ENCODE measurements at places on chromosomes 2 and 18.

- DNase-seq, result no peak
Measured at GRCh38 chr2:178059681-178060080, 12.9 kb downstream of the PDE11A start.

GRCh38 chr2:44242904-44243303, 32.4 kb upstream of the SLC3A1 start:
- no peak for DNase-seq

DNA sequence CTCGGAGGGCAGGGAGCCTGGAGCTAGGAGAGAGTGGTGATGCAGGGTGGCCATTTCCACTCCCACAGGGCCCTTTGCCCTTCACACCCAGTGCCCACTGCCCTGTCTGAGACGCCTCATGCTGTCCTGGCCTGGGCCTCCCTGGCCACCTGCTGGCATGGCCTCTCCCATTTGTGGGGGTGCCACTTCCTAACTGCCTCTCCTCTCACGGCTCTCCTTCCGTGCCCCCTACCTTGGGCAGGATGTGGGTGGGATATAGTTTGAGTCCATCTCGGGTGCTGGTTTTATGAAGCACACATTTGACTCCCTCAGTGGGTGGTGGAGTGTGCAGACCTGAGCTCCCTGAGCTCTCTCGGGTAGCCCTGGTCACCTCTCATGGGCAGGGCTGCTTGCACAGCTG, 46.0 kb downstream of the DGKD start:
- DNase-seq, result no peak

DNA sequence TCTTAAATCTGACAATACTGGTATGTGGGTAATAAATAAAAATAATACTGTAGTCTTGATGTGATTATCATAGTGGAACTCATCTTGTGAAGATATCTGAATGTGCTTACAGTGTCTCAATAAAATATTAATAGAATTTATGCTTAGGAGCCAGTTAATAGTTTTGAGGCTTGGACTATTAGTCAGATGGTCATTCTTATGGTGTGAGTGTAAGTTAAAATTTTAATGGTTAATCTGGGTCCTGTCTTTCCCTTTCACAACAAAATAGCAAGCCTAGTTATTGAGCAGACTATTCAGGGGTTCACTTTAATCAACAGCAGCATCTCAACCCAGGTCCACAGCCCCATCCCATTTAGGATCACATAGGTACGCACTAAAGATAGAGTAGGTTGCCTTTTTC, 138.9 kb downstream of the HAUS1 start:
- no peak for DNase-seq

GRCh38 chr18:13260197-13260934, 41.8 kb downstream of the LDLRAD4 start:
- no peak for DNase-seq

DNA sequence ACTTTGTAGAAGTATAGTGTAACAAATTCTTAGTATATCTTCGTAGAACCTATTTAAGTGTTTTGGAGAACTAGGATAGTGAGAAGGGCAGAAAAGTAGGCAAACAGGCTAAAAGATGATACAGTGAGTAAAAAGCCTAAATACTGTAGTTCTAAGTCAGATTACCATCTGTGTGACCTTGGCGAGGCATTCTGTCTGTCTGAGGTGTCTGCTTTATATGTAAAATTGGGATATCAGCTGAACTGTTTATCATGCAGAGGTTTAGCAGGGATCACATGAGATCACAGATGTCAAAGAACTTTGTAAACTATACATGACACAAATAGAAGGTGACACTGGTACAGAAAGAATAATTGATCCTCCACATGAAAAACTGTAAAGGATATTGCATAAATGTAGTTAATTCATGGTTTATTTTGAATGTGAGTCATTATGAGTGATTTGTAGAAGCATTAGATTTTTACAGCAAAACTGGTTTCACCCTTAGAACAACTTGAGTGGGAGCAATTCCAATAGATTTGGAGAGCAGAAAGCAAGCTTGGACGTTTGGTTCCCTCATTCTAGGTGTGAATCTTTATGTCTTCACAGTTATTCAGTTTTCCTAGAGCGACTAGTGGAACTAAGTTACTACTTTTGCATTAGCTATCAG, 41.9 kb downstream of the TAF1B start:
- DNase-seq, result no peak

- DNase-seq, result peak; percentile 4
Measured at GRCh38 chr2:118097657-118098056, 9.4 kb downstream of the INSIG2 start.

DNA sequence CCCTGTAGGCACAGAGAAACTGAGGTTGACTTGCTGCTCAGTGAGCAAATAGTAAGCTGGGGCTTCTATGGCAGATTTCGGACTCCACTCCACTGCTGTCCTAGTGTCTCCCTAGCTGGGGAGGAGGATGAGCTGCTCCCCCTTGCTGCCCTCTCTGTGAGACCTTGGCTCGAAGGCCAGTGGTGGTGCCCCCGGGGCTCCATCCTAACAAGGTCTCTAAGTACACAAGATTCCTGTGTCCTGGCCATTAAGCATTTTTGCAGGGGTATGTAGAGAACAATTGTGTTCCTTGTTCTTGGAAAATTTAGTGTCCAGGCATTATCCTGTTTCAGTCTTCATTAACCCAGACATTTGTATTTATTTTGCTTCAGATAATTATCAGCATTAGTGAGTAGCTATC, 21.3 kb upstream of the BCL2L11 start:
- no peak for DNase-seq

DNA sequence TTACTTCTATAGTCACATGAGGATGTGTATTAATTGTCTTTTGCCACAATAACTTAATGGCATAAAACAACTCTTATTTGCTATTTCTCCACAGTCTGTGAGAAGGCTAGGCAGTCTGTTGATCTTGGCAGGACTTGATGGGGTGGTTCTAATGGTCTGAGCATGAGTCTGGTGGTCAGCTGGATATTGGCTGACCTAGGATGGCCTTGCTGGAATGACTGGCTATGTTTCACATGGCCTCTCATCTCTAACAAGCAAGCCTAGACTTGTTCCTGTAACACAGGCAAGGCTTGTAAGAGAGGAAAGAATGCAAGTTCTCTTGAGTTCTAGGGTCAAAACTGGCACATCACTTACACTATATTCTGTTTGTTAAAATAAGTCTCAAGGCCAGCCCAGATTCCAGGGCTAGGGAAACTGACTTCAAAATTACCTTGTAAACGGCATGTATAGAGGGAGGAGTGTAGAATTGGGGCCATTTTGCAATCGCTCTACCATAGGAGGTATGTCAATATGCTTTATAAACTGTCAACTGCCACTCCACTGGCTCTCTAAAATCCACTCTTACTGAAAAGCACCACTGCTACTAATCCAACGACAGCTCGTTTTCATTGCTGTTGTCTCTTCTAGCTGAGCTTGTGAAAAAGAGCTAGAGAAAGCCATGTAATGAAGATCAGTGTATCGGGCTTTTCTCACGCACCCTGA, 325.0 kb upstream of the PKDCC start:
- DNase-seq, result no peak

- no peak for DNase-seq
Measured at GRCh38 chr2:111936881-111937280, 38.5 kb downstream of the MERTK start.

DNA sequence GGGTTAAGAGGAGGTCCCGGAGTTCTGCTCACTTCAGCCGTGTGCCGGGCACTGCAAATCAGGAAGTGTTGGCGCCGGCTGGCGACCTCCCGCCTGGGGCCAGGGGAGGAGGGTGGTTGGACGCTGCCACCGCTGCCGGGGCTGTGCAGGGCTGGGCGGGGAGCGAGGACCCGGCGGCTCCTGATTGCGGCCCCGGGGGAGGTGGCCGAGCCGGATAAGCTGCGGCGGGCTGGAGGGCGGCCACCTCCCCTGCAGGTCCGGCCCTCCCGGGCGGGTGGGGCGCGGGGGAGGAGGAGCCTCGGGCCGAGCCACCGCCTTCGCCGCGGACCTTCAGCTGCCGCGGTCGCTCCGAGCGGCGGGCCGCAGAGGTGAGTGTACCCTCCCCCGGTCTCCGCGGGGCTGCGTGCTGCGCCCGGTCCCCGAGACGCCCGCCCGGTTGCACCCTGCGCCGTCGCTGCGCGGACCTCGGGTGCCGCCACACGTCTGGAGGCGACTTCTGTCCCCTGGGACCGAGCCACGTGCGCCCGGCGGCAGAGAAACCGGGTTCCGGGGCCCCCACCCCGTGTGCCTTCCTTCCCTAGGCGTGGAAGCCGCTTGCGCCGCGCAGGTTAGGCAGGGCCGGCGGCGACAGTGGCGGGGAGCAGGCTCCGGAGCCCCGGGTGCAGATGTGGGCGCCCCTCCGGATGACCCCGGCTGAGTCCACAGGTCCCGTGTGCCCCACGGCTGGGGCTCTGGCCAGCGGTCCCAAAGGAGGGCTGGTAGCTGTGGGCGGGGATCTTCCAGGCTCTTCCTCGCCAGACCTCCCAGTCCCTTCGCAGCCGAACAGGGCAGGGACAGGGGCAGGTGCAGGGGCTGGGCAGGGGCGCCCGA, at the start of gene STEAP3:
STEAP3 (plus strand) TSS at position 314 of the 870 bp plus-strand sequence. CDS start 7,179 bp downstream, outside the sequence.
- DNase-seq, result no peak

DNA sequence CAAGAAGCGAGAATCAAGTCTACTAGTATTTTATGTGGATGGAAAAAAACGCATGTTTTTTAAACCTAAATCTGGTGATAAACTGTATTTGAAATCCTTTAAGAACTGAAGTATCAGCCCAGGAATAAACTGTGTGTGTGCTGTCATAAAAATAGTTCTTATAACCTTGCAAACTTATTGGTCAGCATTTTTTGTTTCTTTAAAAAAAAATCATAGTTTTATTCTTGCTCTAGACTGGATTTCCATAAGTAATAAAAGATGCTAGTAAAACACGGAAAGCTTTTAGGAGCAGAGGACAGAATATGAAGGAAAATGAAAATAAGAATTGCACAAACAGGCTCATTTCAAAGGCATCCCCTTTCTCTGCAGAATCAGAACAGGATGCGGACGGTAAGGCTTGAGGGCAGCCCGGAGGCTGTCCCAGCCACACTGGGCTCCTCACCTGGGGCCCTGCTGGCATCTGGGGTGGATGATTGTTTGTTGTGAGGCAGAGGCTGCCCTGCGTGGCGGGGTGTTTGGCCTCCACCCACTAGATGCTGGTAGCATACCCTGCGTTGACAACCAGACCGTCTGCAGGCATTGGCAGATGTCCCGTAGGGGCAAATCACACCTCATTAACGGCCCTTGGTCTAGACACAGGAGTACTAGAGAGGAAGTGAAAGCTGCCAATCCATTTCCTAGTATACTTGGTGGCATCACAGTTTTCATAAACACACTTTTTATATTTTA, 52.5 kb downstream of the MBP start:
- DNase-seq, result peak; percentile 69

GRCh38 chr2:145258903-145259579, 739.1 kb upstream of the ZEB2 start:
- peak; percentile 34 for DNase-seq

- no peak for DNase-seq
Measured at GRCh38 chr2:71269511-71270090, 42.7 kb upstream of the PAIP2B start.

DNA sequence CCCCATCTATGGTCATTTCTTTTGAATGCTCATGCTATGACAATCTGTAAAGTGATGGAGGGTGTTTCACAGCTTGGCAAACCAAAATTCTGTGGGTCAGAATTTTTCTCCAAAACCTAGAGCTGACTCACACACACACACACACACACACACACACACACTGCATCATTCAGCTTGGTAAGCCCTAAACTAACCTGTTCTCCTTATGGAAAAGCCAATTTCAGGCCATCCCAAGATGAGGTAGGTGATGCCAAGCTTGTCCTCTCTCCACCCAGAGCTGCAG, 45.0 kb upstream of the NRP2 start:
- no peak for DNase-seq

DNA sequence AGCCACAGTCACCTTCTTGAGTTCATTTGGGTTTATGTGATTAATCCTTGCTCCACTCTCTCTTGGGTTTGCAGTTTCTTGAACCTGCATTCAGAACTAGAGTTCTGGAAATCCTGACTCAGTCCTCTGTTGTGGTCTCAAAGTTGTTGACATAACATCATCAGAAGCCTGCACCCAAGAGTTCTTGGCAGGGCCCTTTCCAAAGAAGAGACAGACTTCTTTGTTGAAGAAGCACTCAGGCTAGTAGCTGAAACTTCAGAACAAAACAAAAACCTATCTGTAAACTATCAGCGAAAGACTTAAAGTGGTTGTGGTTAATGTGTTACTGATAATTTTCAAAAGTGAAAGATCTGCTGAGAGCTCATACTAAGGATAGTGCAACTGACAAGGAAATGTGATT, 120.8 kb downstream of the FAM168B start:
- peak; percentile 6 for DNase-seq

GRCh38 chr2:225076125-225076524, 33.9 kb upstream of the DOCK10 start:
- no peak for DNase-seq

DNA sequence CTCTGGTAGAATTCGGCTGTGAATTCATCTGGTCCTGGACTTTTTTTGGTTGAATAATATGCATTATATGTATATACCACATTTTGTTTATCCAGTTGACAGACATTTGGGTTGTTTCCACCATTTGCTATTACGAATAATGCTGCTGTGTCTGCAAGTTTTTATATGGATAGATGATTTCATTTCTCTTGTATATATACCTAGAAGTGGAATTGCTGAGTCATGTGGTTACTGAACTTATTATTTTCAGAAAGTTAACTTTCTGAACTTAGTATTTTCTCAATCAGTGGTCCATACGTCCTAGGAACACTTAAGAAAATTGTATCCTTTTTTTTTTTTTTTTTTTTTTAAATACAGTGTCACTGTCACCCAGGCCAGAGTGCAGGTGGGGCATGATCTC, 63.3 kb downstream of the RIF1 start:
- no peak for DNase-seq

Measured in CD4-positive, alpha-beta T cell treated with Interleukin-17A for 1 hour (primary cell).